ENCODE measurements at places on chromosomes 5 and 9.

GRCh38 chr9:83296123-83296522 is 233.2 kb upstream of the RASEF start:
- DNase-seq: no peak

DNA sequence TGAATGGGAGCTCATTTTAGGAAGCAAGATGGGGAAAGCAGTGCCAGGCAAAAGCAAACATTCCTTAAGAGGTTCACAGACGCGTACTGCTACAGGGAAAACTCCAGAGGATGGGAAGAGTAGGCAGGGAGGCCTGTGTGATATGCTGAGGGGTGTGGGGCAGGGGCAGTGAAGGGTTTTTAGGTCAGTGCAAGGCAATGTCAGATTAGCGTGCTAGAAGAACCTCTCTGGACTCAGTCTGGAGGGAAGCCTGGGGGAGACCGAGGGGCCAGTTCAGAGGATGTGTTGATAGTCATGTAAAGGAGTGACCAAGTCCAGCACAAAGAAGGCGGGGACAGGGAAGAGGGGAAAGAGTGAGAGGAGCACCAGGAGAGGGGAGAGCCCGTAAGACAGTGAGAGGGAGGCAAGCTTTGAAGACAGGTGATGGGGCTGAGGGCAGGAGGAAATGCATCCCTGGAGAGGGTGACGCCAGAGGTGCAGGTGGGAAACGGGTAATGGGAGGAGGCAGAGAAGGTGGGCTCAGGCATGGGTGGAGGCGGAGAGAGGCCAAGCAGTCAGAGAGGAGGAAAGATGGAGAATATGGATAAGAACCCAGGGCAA is 134.5 kb downstream of the MTX3 start:
- no peak for DNase-seq

DNA sequence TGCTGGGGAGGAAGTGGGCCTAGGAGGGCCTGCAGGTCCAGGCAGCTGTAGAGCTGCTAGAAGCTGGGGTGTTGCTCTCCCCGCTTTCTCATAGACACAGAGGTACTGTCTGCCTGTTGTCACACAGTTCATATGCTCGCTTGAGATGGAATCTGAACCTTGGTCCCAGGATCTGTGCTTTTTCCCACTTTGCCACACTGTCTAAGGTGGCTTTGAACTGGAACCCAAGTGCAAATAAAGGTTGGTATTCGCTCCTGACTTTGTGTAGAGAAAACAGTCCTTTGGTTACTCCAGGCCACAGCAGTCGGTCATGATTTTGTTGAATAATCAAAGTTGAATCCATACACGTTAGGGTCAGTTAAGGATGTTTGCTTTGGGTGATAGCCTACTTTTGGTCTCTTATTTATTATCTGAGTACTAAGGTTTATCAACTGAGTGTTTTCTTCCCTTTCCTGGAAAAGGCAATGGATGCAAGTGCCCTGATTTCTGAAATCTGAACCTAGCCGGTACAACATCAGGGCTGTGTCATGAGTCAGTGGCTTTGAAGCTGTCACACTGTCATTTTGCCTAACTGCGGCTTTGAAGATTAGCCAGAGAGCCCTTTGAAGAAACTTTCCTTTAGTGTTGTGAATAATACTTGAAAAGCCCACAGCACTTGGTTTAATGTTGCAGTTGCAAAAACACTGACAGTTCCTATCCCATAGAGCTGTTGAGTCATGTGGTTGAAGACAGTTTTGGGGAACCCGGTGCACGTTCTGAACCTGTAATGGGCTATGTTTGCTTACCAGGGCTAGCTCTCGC is 41.3 kb downstream of the HABP4 start:
- DNase-seq: no peak

DNA sequence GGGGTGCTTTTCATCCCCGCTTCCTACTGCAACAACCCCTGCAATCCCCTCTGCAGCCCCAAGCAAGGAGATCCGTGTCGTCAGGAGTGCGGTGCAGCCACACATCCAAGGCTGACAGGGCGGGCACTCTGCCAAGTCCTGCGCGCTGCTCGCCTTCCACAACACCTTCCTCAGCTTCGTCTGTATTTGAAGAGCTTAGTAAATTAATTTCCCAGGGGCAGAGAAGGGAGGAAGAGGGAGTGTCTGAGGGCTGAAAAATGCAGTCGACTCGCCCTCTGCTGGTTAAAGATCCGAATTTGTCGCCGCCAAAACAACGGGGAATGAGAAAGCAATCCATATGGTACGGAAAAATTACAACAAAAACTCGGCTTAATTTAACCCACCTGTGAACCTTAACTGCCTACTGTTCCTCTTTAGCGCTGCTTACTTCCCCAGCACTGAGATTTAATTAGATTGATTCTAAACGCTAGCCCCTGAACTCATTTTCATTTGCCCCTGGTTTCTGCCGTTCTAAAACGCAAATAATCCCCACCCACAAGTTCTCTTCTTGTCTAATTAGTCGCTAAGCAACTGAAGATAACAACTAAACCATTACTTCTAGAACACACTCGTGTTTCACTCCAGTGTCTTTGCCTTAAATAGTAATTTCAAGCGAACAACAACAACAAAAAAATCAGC is 10.9 kb upstream of the PCDHB1 start:
- DNase-seq: no peak

- DNase-seq: no peak
Measured at GRCh38 chr5:501831-502184, 22.4 kb downstream of the SLC9A3 start.

- DNase-seq: no peak
Measured at GRCh38 chr5:42930934-42931333, 109.2 kb downstream of the ANXA2R start.

DNA sequence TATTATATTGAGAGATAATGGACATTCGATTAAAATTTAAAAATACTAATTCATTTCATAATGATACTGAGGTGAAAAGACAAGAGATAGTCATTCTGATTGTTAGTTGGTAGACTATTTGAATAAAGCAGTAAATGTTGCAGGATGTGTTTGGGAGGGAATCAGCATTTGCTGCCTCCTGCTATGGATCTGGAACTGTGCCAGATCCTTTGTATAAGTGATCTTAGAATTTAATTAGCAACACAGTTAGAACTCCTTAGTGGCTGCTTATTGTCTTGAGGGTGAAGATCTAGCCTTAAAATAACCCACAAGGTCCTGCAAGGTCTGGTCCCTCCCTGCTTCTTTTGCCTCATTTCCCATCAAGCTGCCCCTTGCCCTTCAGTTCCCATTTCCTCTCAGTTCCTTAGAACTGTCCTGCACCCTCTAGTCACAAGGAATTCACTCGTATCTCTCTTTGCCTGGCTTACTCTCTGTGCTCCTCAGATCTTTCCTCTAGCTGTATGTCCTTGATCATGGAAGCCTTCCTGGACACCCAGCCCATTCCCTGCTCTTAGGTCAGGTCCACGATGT is 12.5 kb downstream of the LECT2 start:
- no peak for DNase-seq

DNA sequence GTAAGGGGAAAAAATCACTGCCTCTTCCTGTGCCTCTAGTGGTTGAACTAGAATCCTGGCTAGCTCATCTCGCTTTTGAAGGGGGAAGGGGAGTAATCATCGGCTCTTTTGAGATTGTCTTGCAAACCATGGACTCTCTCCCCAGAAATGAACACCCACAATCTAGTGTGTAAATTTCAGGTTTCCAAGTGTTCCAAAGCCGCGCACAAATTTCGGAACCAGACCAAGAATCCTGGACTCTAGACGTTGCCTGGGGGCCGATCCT is 4.9 kb upstream of the FOXE1 start:
- no peak for DNase-seq

DNA sequence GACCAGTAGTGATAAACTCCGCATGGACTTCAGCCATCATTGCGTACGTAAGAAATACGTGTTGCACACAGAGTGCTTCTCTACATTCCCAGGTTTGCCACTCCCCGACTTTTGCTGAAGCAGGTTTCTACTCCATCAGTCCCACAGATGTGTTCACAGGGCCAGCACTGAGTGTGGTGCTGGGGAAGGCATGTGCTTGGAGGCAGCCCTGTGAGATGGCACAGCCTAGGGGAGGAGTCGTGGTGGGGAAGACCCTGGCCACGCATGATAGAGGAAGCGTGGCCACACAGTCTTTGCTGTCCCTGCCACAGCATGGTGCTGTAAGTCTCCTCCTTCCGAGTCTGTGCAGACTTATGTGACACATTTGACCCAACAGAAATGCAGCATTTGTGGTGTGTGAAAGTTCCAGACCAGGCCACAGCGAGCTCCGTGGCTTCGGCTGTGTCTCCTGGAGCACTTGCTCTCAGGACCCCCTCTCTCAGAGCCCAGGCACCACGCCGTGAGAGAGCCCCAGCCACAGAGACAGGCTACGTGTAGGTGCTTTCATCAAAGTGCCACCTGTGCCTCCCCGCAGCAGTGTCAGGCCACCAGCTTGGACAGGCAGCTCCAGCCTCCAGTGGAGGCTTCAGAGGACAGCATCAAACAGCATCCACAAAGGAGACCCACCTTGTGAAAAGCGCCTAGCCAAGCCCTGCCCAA is 197.8 kb downstream of the AUH start:
- DNase-seq: no peak

DNA sequence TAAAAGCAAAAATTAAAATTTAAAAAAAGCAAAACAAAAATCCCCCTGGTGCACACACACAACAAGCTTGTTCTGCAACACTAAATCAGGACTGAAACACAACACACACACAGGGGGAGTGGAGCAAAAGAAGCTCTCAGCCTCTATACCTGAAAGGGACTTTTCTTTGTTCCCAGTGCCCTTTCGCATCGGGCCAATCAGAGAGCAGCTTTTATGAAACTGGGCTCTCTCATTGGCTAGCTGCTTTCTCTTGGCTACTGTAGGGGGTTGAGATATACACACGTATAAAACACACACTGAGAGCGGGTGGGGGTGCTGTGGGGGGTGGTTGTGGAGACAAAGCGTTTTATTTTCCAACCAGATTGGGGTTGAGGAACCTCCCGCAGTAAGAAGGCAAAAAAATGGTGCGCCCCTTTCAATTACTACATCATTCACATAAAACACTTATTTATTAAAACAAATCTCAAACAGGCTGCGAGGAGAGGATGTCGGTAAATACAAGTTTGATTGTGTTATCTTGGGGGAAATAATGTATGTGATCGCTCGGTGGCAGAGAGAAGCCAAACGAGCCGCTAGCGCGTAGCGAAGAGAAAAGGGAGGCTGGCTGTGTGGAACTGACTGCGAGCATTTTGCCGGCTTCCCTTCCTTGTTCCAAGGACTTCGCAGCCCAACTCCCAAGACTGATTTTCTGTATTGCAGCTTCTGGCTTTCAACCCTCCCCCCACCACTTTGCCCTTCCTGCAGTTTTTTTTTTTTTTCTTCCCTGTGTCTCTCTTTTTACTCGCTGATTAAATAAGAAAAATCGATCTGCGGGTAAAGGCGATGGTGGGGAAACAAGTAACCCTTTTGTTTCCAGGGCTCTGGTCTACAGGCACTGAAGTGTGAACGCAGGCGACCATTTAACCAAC is 2.5 kb upstream of the ZNF608 start:
- DNase-seq: no peak

- DNase-seq: no peak
Measured at GRCh38 chr9:131679261-131680020, 60.4 kb downstream of the RAPGEF1 start.

GRCh38 chr5:127298656-127299055 is 8.1 kb downstream of the MEGF10 start:
- no peak for DNase-seq

GRCh38 chr5:131322926-131323325 is 59.1 kb downstream of the CDC42SE2 start:
- DNase-seq: no peak

DNA sequence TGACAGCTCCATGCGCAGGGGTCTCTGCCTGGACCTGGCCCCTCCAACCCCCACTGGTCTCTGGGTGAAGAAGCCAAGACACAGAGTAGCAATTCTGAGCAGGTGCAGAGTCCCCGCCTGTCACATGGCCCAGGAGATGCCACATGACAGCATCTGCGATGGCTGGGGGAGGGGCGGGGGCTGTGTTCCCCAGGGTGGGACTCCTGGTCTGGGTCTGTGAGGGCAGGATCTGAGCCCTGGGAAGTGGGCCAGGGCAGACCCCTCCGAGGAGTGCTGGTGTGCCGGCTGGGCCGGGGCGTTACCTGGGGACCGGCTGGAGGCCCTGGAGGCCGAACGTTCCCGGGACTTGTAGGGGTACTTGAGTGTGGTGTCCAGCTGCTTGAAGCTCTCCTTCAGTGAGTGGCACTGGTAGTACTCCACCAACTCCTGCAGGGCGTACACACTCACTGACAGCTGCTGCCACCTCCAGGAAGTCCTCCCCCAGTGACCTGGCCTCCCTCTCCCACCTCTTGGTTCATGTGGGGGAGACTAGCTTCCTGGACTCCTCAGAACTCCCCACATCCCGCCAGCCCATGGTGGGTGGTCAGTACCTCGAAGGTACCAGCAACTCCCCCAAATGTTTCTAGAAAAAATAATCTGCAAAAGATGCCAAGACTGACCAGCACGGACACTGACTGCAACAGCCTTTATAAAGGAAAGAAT is 32.1 kb upstream of the SARDH start:
- DNase-seq: no peak

DNA sequence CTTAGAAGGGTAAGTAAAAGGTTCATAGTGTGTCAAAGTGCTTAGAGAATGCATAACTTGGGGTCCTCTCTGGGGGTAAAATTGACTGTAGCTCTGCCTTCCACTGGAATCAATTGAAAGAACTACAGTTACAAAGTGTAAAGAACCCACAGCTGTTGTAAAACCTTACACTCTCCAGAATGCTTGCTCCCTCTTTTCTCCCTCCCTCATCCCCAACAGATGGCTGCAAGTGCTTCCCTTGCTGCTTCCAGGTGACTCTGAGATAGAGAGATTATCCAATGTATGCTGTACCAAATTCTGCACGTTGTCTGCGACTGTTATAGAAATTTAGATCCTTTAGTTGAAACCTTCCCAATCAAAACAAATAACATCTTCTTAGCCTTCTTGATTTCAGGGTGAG is 126.0 kb downstream of the STK32A start:
- no peak for DNase-seq

GRCh38 chr5:50969151-50970031 is 303.0 kb downstream of the PARP8 start:
- DNase-seq: no peak

- no peak for DNase-seq
Measured at GRCh38 chr9:137308057-137308619, 6.1 kb upstream of the NRARP start.

DNA sequence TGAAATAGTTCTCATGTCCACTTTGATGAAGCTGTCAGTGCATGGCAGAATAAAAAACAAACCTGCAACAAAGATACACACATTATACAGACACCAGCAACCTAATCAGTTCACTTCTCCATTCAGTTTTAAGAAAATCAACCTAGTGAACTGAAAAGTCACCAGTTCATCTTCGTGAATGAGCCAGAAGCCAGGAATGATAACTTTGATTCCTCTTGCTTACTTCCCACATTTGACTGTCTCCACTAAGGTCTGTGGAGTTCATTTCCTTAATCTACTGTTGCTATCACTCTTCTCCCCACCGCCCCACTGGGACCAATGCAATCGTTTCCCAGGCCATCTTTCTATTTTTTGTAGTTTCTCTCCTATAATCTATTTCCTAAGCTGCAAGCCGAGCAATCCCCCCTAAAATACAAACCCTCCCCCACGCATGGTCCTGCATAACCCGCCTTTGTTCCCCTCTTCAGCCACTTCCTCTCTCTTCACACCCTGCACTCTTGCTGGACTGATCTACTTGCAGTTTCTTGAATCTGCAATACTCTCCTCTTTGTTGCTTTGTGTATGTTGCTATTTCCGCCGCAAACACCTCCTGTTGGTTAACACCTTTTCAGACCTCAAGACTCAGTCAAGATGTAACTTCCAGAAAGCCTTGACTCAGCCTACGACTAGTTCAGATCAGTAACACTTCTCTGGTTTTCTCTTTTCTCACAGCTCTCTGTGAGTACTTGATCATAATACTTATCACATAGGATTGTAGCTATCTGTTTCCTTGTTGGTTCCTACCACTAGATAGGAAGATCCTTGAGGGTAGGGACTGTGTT is 16.6 kb downstream of the STOM start:
- DNase-seq: no peak

GRCh38 chr5:1490376-1490775 is 33.4 kb downstream of the LPCAT1 start:
- DNase-seq: no peak
